ENCODE measurements at places on chromosomes 6 and 20.

DNA sequence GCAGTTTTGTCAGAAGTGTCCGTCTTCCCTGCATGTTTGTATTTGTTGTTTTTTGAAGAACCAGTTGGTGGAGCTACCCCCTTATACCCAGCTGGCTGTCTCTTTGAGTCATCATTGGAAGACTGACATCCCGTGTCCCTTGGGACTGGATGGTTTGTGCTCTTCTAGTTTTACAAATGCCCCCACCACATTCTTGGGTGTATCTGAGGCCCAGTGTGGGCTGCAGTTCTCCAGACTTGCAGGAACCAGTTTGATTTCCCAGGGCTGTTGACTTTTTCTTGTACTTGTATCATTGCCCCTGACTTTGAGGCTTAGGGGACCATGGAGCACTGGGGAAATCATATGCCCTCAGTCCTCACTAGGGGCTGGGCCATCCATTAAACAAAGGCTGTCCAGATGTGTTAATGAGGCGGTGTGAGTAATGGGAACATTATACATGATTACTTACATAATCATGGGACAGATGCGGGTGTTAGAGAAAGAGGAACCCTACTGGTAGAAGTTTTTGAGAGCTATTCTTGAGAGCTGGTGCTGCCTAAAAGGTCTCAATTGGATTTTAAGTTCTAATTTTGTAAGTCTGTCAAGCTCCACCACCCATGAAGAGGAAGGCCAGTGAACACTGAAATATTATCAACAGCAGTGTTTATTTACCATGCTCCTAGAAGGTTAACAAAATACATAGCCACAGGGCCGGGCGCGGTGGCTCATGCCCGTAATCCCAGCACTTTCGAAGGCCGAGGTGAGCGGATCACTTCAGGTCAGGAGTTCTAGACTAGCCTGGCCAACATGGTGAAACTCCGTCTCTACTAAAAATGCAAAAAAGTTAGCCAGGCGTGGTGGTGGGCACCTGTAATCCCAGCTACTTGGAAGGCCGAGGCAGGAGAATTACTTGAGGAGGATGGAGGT is 8.5 kb downstream of the JARID2 start:
- DNase-seq: no peak

GRCh38 chr6:88115307-88115706 is 50.8 kb downstream of the CNR1 start:
- DNase-seq: no peak

DNA sequence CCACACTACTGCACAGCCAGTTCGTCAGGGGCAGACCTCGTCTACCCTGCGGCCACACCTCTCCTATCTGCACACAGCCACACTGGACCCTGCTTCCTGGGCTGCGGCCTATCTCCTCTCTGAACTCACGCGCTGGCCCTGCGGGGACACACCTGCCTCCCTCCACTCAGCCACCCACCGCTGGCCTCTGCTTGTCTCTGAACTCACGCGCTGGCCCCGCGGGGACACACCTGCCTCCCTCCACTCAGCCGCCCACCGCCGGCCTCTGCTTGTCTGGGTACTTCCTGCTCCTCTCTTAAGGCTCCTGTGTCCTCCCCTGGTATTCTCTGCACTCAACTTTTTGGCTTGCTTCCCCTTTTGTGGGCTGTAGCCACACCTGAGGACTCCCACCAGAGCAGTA is 52.3 kb downstream of the HUS1B start:
- no peak for DNase-seq

DNA sequence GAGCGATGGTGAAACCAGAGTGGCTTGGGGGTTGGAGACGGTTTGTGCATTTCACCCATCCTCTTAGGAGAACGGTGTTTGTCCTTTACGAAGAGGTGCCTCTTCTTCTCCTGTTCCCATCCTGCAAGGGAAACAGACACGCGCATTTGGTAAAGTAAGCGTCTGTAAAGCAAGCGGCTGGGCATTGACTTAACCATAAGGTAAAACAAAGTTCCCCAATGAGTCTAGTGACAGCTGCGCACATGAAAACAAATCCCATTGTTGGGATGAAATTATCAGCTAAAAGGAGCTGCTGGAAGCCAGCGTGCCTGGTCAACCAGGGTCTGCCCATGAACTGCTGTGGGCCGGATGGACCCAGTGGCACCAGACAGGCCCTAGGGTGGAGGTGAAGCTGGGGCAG is 5.8 kb downstream of the BHLHE23 start:
- no peak for DNase-seq

DNA sequence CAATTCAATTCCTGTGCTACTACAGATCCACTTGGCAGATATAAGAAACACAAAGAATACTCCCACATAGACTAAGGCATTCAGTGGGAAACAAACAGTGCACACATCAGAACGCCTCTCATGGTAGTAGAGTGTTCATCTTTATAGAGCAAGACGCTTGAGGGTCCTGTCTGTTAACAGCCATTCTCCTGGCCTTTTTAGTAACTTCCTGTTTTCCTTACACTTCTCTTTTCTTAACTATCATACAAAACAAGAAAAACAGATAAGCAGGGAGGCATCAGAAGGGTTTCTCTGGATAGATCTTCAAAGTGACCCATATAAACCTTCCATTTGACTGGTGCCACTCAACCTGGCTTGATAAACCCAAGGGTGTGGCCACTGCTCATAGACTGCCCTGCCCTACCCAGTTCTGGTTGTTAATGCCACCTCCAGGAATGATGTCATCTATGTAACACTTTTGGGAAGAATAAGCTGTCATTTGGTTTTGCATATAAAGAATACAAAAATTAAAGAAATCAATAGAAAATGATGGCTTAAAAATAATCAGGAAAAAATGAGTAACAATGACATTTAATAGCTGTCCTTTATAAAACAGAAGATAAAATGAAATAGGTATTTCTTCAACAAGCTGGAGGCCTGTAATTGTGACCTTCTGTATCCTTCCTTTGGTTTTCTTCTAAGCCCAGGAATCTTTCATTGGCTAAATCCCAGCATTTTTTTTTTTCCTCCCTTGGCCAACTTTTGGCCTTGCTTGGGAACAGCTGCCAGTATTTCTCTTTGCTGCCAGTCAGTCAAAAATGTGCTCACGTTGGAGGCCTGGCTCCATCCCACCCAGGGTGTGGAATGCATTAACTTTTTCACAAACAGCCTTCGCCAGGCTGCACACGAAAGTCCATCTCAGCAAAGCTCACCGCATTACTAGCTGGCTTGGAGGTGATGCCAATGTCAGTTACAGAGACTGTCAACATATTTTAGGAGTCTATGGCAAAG is 103.5 kb downstream of the GJA10 start:
- DNase-seq: no peak

GRCh38 chr20:584161-584970 is 25.7 kb downstream of the TCF15 start:
- peak; percentile 78 for DNase-seq

DNA sequence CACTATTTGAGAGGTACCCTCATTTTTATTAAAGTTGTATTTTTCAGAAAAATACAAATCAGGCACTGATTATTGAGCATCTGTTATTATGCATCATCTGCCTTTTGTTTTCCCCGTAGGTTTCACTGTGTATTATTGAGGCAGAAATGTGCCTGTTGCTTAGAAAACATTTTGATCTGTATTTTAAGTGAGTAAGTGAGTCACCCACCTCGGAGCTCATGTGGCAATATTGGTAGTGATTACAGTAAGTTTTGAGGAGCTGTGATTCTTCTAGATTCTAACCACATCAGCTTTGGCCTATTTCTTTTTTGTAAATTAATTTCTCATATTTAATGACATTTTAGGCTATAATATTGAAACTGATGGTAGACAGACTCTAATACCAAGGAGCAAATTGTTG is 59.6 kb upstream of the LAMP5 start:
- DNase-seq: no peak

Measured in T47D (cell line).